Cortex of kidney (tissue), 1 donor: ENCODE measurements at places on chromosomes 11 and 22.

DNA sequence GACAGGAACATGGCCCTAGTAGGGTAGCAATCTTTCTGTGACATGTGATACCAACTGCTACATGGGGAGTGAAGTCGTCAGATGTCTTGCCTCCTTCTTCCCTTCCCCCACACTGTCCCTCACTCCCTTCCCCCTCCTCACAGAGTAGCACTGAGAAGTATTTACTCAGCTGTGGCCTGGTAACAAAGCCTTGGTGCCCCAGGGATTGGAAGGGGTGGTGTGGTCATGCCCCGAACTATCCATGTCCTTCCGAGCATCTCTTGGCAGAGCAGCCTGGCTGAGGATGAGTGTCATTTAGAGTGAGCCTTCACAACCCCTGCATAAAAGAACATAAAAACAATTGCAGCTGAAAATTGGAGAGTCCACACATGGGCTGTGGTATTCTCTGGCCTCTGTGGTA is 46.1 kb downstream of the ARFGAP2 start:
- no peak for DNase-seq

GRCh38 chr22:43892183-43892894 is 526 bp upstream of the PNPLA5 start:
- DNase-seq = no peak

- DNase-seq = no peak
Observed at GRCh38 chr11:18669219-18669596, 29.4 kb upstream of the TMEM86A start.

DNA sequence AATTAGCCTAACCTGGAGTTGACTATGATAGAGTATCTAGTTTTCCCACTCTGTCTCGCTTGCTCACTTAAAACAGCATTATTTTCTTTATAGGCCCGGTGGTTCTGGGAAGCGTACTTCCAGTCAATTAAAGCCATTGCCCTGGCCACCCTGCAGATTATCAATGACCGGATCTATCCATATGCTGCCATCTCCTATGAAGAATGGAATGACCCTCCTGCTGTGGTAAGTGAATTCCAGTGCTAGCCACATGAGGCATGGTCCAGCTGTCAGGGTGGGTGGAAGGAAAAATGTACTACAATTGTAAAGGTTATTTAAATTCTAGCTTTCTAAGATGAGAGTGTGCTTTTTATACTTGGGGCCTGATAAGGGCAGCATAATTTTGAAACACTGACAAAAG is 76.0 kb downstream of the EXT2 start:
- no peak for DNase-seq

- DNase-seq = no peak
Observed at GRCh38 chr11:67283481-67283963, 5.6 kb upstream of the ANKRD13D start.

- DNase-seq = no peak
Observed at GRCh38 chr11:129578006-129578405, 202.4 kb downstream of the BARX2 start.

DNA sequence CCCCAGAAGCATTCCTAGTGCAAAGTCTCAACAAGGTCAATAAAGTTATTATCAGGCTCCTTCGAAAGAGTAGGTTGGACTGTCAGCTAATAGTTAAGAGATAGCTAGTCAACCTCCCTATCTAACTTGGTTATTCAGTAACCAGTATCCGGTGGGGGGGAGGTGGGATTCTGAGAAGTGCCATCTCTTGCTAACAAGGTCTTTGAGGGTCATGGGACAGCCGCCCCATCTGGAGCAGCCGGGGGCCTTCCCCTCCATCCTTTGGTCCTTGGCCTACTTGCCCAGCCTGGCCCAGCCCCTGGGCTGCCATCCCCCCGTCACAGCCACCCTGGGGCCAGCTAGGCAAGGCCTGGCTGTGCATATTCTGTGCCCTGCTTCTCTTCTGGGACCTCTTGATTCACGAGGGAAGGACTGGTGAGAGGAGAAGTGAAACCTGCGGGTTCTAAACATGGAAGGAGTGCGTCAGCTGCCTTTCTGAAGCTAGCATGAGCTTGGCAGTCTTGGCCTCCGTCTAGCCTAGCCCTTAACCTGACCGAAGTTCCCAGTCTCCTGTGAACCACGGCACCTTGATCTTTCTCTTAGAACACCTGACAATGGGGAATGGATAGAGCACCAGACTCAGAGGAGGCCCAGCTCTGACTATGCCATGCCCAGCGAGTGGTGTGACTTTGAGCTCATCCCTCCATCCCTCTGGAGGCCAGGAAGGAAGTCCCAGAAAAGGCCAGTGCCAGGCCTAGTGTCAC is 9.3 kb downstream of the SLC37A2 start:
- DNase-seq = no peak

GRCh38 chr11:3340025-3340424 is 38.9 kb downstream of the ZNF195 start:
- no peak for DNase-seq

DNA sequence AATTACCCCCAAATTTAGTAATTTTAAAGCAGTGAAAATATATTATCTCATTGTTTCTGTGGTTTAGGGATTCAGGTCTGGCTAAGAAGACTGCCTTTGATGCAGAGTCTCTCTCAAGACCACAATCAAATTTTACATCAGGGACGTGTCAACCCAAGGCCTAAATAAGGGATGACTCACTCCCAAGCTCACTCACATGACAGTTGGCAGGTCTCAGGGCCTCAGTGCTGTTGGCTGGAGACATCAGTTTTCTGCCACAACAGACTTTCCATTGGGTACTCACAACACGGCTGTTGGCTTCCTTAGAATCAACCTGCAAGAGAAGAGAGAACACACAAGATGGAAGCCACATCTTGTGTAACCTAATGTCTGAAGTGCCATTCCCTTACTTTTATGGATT is 377.3 kb downstream of the FAM181B start:
- no peak for DNase-seq

DNA sequence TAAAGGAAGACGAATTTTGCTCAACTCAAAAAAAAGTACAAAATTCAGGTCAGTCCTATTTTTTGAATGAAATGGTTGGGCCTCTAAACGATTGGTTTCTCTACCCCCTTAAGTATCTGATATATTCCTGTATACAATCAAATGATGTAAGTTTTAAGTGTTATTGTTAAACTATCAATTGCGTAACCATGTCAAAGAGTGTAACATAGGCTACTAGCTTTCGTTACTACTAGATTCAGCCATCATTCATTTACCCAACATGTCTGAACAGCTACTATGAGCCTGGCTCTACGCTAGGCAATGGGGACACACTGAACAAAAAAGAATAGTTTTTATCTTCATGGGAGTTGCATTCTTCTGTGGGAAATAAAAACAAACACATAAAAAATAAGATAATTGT is 3.3 kb downstream of the RAB6A start:
- DNase-seq = no peak

GRCh38 chr22:17980015-17980590 is 44.3 kb downstream of the MICAL3 start:
- DNase-seq = no peak
